Activated CD8-positive, alpha-beta memory T cell treated with anti-CD3 and anti-CD28 coated beads for 24 hours (primary cell): ENCODE measurements at places on chromosomes 2 and 18.

GRCh38 chr2:165837122-165837521 lies 43.1 kb upstream of the GALNT3 start:
- DNase-seq = no peak

GRCh38 chr2:212929116-212929515 lies 222.3 kb downstream of the IKZF2 start:
- DNase-seq = no peak

- DNase-seq = no peak
Observed at GRCh38 chr18:2444201-2444875, 127.0 kb downstream of the METTL4 start.

DNA sequence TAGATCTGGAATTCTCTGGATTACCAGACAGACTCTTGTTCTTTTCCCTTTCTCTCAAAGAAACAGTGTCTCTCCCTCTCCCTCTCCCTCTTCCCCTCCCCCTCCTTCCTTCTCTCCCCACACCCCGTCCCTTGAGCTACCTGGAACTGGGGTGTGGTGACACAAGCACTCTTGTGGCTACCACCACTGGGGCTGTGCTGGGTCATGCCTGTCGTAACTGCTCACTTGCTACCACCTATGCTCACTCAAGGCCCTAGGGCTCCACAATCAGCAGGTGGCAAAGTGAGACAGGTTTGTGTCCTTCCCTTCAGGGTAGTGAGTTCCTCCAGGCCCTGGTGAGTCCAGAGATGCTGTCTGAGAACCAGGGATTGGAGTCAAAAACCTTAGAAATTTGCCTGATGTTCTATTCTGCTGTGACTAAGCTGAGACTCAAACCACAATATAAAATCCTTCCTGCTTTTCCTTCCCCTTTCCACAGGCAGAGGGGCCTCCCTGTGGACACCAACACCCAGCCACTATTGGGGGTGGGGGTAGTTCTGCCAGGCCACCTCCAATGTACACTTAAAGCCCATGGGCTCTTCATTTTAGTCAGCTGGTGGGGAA lies 70.8 kb downstream of the OXER1 start:
- no peak for DNase-seq
